ENCODE measurements at places on chromosomes 12 and 14. TPM values are rescaled to one million over a fixed set of nuclear protein-coding genes. Genes with fewer than 3 reads are reported as not detected.

DNA sequence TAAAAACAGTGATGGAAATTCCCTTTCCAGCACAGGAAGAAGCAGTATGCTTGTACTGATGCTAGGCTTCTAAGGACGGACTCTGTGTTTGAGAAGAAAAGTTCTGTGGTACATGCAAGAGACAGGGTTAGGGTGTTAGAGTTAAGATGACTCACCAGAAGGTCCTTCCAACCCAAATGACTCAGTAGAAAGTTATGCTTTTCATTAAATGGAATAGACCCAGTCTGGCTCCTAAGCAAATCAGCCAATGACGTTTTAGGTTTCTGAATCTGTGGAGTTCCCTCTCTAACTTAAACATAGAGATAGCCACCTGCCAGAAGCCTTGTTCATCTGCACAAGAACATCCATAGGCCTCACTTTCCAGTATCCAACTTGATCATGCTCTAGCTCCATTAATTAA lies 5.7 kb downstream of the PTHLH start:
- no peak for DNase-seq

GRCh38 chr12:72738811-72739210 lies 466.6 kb downstream of the TRHDE start:
- no peak for DNase-seq

- DNase-seq, result peak; percentile 29
Observed at GRCh38 chr12:32312049-32312670, 87.2 kb upstream of the FGD4 start.

GRCh38 chr12:70880744-70881143 lies 39.8 kb downstream of the PTPRR start:
- DNase-seq, result no peak

DNA sequence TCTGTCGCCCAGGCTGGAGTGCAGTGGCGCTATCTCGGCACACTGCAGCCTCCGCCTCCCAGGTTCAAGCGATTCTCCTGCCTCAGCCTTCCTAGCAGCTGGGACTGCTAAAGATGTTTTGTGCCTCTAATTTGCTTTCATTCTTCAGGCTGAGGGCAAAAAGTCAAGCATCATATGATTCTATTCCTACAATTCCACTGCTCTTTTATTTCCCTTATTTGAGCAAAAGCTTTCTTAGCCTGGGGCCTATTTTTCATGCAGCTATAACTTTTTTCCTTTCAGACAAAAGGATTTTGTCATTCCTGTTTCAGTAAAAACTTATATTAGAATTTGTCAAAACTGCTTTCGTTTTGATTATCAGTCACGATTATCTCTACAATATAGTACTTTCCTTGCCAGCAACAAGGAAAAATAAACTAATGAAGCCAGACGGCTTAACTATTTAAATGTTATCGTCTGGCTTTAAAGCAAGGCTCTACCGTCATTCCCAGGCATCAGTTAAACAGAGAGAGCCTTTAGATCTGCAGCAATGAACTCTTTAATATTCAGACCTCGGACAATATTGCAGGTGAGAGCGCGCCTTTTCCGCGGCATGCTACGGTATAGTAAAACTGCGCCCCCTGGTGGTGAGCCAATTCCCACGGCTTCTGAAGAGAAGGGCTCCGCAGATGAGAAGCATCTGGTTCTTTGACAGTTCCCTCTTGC lies 1.4 kb upstream of the SLC2A13 start:
- peak; percentile 78 for DNase-seq

DNA sequence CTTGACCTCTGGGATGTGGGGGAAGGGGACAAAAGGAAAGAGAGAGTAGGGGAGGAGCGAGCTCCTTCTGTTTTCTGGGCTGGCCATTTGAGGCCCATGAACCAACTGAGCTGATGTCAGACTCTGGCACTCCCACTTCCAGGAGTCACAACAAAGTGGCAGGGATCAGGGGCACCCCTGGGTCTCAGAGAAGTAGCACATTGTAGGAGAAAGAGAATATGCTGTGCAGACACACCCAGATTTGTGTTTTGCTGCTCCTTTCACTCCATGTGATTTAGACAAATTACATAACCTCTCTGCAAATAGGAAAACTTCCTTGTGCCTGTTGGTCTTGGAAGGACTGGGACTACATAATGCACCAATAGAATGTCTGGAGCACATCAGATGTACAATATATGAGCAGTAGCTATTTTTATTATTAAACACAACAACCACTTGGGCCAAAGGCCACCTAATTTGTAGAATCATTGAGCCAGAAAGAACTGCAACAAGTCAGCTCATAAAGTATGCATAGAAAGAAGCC lies 265.5 kb downstream of the ZFP36L1 start:
- DNase-seq, result no peak

GRCh38 chr12:132672116-132672515 lies 15.0 kb downstream of the POLE start:
- DNase-seq, result no peak

- DNase-seq, result no peak
Observed at GRCh38 chr12:12622418-12622817, 10.7 kb downstream of the CREBL2 start.

DNA sequence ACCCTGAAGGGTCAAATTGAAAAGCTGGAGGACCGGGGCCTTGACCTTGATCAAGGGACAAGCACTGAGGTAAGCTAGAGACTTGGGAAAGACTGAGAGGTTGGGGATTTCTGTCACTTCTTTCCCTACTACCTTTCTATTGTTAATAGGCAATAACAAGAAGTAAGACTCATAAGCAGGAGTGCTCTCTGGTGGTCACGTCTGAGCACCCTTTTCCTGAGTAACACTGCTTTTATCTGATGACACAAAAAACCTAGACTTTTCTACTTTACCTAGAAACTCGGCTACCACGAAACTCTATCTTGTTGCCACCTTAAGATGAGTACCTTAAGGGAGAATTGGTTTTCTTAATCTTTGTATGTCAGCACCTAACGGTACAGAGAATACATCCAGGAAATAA lies 35.5 kb upstream of the PPFIBP1 start:
- no peak for DNase-seq

DNA sequence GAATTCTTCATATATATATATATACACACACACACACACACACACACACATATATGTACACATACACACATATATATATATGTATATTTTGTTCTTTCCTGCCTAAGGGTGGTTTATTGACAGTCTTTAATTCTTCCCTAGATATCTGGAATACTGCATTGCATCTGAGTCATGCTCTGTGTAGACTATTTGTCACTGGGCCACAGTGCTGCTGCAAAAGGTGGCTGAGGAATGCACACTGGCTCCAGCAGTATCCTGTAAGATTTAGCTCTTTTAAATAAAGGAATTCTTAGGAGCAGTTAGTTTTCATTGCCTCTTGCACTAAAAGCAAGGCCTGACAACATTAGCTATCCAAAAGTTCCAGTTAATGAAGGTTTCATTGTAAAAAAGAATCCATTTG lies 200.9 kb downstream of the APAF1 start:
- no peak for DNase-seq

- DNase-seq, result peak; percentile 89
Observed at GRCh38 chr12:68610370-68611093, at the start of gene RAP1B. TSS of gene RAP1B (plus strand) at chr12:68610899. CDS start at chr12:68648725, 37,826 bp downstream.

- DNase-seq, result no peak
Observed at GRCh38 chr14:49972823-49973222, 79.9 kb downstream of the ARF6 start.

- DNase-seq, result no peak
Observed at GRCh38 chr14:102606296-102606695, 13.8 kb downstream of the RCOR1 start.

- no peak for DNase-seq
Observed at GRCh38 chr12:48032597-48032996, 28.3 kb upstream of the COL2A1 start.

DNA sequence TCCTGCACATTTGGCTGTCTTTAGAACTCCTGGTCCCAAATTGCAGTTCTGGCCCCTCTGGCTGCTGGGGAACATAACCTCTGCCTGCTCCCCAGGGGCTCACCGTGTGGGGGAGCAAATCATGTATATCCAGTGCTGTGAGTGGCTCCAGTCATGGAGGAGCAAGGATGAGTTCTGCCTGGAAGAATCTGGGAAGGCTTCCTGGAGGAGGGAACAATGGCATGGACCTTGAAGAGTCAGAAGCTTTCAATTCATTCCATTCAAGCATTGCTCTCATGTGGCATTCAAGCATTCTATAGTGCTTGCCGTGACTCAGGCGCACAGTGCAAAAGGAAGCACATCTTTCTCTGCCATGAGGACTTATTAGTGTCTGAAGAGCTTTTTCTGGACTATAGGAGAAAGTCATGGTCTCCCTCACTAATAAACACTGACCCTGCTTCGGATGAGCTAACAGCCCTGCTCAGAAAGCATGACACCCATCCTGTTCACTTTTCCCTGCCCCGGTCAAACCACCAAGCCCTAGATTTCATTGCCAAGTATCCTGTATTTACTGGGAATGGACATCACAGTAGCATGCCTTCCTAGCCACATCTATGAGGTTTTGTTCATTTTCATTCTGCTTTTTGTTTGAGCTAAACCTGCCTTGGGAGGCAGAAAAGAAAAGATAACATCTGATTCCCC lies 3.5 kb downstream of the IFI27 start:
- DNase-seq, result no peak

DNA sequence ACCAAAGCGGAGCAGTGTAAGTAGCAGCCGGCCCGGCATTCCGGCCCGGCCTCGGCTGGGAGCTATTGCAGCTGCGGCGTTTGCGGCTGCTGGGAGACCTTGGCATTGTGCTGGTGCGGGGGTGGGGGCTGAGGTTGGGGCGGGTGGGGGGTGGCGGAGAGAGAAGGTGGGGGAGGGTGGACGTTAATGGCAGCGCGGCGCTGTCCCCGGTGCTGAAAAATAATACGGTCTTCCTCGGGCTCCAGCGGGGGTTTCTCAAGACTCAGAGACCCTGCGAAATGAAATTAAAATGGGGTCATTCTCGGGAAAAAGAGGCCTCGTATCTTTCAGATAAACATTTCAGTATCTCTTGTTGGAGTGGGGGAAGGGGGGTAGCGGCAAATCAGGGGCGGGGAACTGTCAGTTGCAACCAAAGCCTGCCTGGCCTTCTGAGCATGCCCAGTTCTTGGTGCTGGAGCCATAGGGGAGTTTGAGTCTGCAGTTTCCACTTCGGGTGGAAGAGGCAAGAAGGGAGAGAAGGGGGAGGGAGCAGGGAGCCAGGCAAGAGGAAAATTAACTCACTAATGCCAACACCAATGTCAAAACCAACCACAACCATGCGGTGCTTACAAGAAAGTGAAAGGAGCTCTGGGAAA lies 414 bp downstream of the UNC79 start:
- DNase-seq, result no peak

DNA sequence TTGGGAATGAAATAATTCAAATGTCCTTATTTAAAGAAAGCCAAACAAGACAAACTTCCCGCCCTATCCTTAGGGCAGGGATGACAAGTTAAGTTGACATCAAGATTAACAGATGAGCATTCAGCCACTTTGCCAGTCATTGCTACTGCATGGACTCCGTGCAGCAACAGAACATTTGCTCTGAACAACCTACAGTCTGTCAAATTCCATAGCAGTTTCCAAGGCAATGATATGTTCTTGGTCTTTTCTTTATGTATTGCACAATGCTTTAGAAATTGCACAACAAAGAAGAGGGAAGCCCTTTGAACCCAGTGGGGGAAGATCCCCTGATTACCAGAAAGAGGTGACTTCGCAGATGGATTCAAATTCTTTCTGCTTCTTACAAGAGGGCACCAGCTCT lies 269.8 kb downstream of the BCAT1 start:
- DNase-seq, result no peak

GRCh38 chr12:24507827-24508226 lies 441.1 kb downstream of the BCAT1 start:
- DNase-seq, result no peak

- DNase-seq, result no peak
Observed at GRCh38 chr12:67889931-67890330, 99.3 kb upstream of the IFNG-AS1 start.

- no peak for DNase-seq
Observed at GRCh38 chr12:8012651-8013309, 19.7 kb upstream of the FOXJ2 start.

DNA sequence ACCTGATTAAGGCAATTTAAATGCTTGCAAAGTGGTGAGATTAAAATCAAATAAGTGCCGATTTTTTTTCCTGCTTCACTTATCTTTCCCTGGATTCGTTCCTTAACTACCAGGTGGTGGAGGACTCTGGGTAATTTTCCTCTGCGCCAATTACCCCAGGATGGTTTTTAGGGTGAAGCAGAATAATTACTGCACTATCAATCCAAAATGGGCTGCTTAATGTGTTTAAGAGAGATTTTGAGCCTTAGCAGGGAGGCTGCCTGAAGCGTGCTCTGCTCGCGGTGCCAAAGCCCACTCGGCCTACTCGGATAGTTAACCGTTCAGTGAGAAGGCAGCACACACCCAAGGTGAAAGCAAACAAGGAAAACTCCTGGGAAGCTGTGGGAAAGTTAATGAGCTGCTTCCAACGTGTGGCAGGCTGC lies 274.9 kb upstream of the LMO3 start:
- DNase-seq, result no peak

- DNase-seq, result no peak
Observed at GRCh38 chr14:101820283-101820798, 58.8 kb downstream of the PPP2R5C start.

DNA sequence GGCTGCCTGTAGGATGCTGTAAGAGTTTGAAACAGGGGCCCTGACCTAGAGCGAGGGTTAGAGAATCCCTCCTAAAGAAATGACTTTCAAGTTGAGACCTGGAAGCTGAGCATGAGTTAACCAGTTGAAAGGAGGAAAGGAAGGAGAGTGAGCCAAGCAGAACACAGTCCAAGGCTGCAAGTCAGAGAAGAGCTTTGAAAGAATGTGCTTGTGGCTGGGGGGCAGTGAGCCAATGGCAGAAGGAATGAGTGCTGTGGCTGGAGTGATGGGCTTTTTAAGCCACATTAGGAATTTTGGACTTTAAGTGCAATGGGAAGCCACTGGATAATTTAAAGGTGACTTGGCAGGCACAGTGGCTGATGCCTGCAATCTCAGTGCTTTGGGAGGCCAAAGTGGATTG lies 18.1 kb downstream of the CDKN1B start:
- DNase-seq, result no peak

DNA sequence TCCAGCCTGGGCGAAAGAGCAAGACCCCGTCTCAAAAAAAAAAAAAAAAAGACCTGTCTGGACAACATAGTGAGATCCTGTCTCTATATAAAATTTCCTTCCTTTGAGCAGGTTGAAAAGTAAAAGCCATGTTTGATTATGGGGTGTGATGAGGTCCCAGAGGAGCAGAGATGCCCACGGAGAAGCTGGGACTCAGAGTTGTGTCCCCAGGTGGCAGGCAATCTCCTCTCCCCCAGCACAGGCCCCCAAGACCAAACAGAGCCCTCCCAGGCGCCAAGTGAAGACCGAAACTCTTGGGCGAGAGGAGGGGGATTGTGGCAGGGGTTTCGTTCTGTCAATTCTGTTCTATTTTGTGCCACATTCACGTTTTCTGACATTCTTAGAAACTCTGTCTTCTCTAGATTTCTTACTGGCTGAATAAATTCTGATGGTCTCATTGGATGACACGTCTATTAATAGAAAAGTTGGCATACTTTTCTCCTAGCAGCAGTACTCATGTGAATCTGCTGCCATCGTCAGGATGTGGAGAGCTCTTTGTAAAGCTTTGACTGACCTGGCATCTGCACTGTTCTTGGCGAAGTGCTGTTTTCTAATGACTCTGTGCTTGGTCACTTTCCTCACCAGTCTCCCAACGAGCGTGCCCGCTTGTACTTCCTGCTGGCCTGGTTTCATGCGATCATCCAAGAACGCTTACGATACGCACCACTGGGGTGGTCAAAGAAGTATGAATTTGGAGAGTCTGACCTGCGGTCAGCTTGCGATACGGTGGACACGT lies 43.4 kb downstream of the HSP90AA1 start:
- no peak for DNase-seq

Gene TULP3
- 0.83 TPM for polyA plus RNA-seq

Gene CKB
- polyA plus RNA-seq, result 1.00 TPM

Gene NTF3
- polyA plus RNA-seq, result not detected

Gene HOXC5
- polyA plus RNA-seq, result not detected

Gene DIP2B
- polyA plus RNA-seq, result 18.2 TPM

Gene ZCCHC8
- polyA plus RNA-seq, result 14.2 TPM

Gene GDF3
- polyA plus RNA-seq, result not detected

Gene GZMB
- 3.2 TPM for polyA plus RNA-seq
